BJ (cell line): ENCODE measurements at places on chromosomes 1 and 21.

- DNase-seq, result no peak
Measured at GRCh38 chr1:93702111-93702827, 20.6 kb upstream of the BCAR3 start.

DNA sequence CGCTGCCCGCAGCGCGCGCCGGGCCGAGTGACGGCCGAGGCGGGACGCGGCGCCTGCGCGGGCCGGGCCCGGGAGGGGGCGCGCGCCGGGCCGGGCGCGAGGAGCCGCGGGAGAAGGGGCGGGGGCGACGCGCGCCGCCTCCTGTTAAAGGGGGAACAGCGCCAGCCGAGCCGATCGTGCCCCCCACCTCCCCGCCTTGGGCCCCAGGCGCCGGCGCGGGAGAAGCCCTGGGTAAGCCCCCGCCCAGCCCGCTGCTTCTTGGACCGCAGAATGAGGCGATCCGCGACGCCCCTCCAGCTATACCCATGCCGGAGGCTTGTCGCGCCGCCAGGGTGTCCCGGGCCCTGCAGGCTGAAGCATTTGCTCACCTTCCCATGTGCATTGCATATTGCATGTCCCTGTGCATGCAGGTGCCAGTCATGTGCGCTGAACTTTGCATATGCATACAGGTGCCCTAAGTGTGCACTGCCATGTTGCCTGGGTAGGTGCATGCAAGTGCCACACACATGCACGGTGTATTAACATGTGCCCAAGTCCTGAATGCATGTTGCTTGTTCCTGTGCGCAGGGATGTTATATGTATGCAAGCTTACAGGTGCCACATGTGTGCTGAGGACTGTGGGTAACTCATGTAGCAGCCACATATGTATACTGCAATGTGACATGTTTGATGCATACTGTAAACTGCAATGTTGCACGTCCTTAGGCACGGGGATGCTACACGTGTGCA, at the start of gene ADGRB2:
ADGRB2 (minus strand) TSS at position 29 of the 729 bp plus-strand sequence. CDS start 7,119 bp downstream, outside the sequence.
- no peak for DNase-seq

GRCh38 chr1:54716299-54717047, 812 bp downstream of the TTC4 start:
- peak; percentile 13 for DNase-seq

DNA sequence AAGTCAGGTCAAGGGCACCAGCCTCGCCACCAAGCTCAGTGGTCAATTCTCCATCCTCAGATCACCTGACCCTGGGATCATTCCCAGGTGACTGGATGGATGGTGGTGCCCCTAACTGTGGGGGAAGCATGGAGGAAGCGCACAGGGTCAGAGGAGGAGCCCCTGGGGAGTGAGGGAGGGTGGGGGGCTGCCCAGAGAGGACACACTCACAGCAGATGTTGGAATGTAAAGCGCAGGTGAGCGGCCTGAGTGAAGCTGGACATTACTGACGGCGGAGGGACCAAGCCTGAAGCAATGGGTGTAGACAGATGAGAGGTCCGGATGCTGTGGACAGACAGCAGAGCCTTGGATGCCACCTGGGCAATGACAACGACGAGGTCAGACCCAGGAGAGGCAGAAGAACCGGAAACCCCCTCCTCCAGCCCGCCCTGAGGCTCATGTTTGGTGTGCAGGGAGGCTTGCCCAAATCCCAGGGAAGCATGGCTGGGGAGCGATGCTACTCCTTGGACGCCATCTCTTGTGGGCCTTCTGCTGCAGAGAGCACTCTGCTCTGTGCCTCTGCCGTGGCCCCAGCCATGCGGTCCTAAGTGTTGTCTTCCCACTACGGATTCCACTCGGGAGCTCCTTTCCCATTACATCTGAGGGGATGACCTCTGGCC, 5.7 kb upstream of the CPLANE2 start:
- no peak for DNase-seq

GRCh38 chr1:239731082-239731748, 344.8 kb downstream of the CHRM3 start:
- DNase-seq, result no peak

DNA sequence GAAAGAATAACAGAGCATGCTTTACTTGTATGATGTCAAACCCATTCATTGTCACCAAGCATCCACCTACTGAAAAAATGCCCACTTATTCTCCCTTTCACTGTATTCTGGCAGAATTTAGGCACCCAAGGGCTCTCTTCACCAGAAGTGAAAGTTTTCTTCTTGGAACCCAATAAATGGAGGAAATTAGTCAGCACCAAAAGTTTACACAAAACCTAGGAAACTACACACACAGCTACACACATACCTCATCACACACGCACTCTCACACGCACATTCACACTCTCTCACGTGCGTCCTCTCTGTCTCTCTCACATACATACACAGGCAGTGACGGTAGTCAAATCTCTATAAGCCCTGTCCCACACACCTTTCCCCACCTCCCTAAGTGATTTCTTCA, 37.6 kb downstream of the MCOLN2 start:
- no peak for DNase-seq

- DNase-seq, result no peak
Measured at GRCh38 chr1:158077411-158078256, 84.2 kb downstream of the KIRREL1 start.

DNA sequence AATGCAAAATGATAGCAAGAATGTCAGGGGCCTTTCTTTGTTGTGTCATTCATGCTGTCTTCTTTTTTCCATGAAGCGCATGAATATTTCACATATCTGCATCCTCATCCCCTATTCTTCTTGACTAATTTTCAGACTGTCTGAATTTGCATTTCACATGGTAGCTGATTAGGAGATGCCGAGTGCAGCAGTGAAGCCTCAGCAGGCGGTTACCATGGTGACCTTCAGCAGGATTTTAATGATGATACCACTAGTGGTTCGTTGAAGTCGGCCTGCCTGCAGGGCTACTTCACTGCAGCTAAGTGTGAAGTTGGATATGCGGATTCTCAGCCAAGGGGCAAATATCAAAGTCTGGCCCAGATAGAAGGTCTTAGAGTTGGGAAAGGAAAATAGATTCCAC, 141.8 kb downstream of the NEK7 start:
- DNase-seq, result no peak

DNA sequence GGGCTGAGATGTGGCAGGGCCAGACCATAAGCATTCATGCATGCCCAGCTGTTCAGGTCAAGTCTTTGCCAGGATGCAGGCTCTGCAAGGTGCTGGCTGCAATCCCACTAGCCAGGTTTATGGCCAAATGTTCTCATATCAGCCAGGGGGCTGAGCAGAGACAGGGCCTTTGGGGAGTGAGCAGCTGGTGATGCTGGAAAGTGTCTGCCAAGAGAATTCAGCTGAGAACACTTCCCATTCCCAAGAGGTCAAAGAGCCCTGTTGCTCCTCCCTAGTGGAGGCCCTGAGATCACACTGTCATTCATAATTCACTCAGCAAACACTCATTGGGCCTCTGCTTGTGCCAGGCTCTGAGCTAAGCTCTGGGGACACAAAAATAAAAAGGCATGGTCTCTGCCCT, 150.3 kb downstream of the DMRTA2 start:
- DNase-seq, result no peak

DNA sequence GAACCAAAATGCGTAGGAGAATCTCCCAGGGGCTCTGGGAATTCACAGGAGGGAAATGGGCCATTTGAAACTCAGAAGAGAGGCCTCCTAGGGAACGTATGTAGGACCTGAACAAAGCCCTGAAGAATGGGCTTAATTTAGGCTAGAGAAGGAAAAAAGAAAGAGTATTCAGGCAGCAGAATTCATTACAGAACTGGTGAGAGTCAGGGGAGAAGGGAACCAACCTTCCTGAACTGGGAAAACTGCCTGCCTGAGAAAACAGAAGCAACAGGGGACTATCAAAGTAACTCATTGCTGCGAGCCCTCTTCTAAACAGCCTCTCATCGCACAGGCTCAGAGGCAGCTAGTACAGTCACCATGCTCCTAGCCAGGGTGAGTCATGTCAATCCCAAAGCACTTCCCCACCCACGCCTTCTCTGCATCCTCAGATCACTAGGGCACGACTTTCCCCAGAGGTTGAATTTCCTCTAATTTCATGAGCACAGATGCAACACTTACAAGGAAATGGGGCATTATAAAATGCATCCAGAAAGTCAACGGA, 98.1 kb downstream of the ADSS2 start:
- peak; percentile 83 for DNase-seq

GRCh38 chr1:70963374-70963773, 84.2 kb downstream of the PTGER3 start:
- DNase-seq, result no peak

DNA sequence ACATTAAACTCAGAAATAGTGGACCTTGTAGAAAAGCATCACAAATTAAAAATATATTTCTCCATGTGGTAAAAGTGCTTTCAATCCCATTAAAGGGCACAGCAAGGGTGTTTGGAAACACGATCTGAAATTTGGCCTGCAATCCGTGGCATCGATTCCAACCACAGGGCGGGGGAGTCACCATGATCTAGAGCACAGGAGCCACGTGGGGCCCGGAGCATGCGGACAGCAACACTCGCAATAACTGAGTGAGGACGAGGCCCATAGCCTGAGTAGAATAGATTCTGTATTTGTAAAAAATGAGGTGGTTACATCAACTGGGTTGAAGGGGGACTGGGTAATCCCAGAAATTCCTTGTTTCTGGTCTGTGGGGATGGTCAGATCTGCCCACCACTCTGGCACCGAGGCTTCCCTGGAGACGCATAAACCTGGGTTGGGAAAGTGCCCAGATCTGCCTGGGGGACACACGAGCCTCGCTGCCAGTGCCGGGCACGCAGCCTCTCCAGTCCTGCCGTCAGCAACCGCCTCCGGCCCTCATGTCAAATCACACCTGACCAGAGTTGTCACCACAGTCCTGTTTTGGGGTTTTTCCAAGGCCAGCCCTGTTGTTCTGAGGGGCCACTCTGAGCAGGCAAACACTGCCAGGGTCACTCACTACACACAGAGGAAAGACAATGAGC, 104.3 kb downstream of the PGBD5 start:
- DNase-seq, result no peak

- no peak for DNase-seq
Measured at GRCh38 chr1:230002164-230002803, 64.8 kb upstream of the GALNT2 start.

DNA sequence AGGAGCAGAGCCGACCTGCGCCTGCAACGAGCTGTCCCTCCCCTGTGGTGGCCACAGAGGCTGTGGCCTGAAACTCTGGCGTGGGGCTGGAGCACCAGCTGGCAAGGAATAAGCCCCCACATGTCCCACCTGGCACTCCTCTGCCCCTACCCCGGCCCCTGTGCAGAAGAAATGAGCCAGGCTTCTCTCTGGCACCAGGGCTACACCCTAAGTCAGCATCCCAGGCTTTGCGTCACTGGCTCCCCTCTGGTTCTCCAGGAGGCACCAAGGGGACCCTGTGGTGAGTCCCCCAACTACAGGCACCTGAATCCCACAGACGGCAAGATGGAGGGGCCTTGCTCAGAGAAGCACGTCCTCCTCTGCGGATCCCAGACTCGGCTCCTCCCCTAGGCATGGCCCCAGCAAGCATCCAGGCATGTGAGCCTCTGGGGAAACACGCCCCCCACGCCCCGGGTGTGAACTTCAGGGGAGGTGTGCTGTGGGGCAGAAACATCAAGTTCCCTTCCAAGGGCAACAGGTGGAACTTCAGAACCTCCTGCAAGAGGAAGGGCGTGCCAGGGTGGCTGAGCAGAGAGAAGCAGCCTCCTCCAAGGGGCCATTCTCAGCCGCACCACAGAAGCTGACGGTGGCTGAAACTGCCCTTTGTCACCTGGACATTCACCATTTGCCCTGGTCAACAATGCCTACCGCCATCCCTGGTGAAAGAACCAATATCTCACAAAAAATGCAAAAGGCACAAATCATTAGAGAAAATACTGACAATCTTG, 2.9 kb downstream of the KRTAP10-7 start:
- no peak for DNase-seq

- DNase-seq, result no peak
Measured at GRCh38 chr1:55239548-55239947, 24.4 kb upstream of the USP24 start.
